ENCODE measurements at places on chromosomes 4 and X.

- no peak for DNase-seq
Measured at GRCh38 chr4:101037249-101037648, 310.1 kb downstream of the PPP3CA start.

DNA sequence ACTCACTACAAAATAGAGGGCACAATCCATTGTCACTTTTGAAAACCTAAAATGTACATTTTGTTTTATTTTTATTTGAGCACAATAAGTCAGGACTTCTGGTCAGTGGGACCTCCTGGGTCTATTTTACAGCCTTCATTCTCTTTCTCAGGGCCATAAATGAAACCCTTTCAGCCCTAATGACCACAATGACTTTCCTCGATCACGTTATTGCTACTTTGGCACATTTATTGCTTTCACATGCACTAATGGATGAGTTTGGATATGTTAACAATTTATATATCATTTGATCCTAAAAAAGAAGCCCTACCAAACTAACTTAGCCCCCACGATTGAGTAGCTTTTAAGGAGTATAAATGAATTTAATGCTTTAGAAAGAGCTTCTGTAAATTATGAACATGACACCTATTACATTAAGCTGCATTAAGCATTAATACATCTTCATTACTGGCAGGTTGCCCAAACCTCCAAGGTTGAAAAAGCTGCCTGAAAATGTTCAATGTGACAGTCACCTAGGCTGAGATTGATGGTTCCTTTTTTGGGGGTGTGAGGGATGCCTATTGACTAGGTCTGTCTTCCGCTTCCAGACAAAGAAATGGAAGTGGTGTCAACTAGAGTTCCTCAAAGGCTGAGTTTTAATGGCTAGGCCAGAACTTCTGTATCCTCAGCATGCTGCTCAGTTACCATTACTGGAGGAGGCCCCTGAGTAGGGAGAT, 296.4 kb downstream of the GPAT3 start:
- no peak for DNase-seq

DNA sequence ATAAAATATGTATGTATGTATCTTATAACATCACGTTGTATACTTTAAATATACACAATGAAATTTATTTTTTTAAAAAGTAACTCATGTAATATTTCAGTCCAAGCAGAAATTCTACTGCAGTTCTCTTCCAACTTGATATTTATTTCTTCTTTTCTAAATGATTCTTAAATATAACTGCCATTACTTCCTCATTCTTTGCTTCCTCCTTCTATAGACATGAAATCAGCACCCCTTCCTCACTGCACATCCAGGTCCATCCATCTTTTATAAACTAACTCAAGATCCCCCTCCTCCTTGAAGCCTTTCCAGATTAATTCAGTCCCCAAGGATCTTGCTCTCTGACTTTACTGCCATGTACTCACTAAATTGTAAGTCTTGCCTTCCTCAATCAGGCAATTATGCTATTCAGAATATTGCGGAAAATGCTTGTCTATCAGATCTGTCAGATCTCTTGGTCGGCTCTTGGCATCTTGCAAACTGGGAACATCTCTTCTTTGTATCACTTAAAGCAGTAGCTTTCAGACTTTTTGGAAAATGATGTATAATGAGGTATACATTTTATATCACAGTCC, 3.7 kb downstream of the GPRIN3 start:
- no peak for DNase-seq

- no peak for DNase-seq
Measured at GRCh38 chr4:98570151-98570797, 88.1 kb downstream of the TSPAN5 start.

- no peak for DNase-seq
Measured at GRCh38 chr4:31328932-31329331, 608.8 kb downstream of the PCDH7 start.

DNA sequence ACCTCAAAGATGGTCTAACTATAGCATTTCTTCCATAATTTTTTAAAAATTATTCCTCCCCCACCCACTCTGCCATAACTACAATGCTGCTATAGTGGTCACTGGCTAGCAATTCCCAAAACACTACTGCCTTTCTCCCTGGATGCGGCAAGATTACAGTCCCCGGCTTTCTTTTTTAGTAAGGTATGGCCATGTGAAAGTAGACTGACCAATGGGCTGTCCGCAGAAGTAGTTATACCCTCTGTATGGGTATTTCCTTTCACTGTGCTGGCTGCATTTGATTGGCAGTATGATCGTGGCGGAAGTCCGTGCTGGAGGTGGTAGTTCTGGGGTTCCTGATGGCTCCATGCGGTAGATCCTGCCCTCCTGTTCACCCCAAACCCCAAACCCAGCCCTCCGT, 166.0 kb downstream of the FBXO8 start:
- no peak for DNase-seq

DNA sequence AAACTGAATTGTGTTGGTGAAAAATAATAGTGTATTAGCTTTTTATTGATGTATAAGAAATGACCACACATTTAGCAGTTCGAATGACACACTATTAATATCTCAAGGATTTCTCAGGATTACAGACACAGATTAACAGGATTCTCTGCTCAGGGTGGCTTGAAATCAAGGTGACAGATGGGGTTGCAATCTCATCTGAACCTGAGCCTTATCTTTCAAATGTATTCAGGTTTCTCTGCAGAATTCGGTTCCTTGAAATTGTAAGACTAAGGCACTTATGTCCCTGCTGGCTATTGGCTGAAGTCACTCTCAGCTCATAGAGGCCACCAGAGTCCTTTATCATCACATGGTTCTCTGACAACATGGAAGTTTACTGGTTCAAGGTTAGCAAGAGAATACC, 1780.1 kb downstream of the ARAP2 start:
- DNase-seq: no peak

DNA sequence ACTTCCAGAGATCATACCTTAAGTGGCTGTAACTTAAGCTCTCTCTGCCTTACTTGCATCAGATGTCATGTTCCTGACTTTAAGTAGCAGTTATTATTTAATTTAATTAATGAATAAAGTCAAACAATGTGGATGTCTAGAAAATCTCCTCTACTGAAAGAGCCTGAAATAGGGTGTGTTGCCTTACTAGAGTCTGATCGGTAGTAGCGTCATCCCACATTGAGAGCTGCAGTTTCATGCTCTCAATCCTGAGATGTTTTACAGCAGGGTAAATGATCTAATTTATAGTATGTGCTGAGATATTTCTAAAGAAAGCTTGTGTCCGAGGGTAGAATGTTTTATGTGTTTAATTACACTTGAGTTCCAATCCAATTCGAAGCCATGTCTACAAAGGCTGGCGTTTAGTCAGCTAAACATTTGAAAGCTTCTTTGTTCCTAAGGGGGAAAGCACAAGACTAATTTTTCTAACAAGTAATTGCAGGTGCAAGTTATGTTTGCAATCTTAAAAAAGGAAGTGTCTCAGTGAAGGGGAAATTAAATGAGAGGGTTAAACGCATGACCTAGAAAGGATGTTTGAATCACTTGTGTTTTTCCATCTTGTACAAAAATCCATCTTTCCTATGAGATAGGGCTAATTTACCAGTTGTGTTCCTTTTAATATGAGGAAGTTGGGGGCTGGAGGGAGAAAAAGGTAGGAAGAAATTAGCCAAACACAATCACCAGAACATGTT, 391.0 kb upstream of the MAGEB2 start:
- DNase-seq: no peak

- no peak for DNase-seq
Measured at GRCh38 chr4:84100071-84100470, 399.0 kb downstream of the NKX6-1 start.

DNA sequence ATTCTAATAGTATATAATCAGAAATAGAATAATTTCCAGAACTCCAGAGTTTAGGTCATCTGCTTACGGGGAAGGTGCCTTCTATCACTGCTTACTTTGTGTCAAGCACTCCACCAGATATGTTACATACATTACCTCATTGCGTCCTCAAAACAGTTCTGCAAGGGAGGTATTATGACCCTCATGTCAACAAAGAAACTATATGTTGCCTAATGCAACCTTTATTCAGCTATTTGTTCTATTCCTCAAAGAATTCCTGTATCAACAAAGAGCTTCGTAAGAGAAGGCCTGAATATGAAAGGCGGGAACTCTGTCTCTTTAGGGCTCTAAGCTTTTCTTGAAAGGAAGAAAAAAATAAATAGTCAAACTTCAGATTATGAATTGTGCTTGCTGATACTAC, 114.7 kb downstream of the PDLIM5 start:
- DNase-seq: no peak

- DNase-seq: no peak
Measured at GRCh38 chr4:56080384-56080783, 131.6 kb downstream of the CEP135 start.

DNA sequence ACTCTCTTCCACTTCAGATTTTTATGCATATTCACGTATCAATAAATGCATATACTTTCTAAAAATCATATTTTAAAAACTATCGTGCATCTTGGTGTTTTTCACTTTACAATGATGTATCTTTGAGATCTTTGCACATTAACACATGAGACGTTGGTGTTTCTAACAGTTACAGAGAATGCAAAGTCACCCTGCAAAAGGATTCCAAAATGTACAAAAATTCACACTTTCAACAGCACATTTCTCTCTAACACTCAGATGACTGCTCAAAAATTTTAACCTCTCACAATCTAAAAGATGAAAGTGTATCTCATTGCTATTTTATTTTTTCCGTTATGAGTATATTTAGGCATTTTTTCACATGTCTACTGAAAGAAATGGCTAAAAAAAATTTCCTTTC, 38.9 kb downstream of the ELOVL6 start:
- no peak for DNase-seq

DNA sequence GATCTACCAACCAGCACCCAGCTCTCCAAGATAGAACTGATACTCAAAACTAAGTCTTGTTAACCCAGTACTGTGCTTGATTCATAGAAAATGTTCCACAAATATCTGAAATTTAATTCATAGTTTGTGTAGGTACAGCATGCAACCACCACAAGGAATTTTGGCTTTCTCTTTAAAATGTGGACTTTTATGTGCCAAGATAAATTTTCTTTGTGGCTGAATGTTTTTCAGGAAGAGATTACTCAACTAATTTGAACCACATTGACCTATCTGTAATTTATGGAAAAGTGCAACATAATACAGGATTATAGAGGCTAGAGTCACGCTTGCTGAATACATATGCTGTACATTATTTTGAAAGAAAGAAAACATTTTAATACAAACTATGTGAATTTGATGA, 730.8 kb downstream of the IL1RAPL1 start:
- DNase-seq: no peak

DNA sequence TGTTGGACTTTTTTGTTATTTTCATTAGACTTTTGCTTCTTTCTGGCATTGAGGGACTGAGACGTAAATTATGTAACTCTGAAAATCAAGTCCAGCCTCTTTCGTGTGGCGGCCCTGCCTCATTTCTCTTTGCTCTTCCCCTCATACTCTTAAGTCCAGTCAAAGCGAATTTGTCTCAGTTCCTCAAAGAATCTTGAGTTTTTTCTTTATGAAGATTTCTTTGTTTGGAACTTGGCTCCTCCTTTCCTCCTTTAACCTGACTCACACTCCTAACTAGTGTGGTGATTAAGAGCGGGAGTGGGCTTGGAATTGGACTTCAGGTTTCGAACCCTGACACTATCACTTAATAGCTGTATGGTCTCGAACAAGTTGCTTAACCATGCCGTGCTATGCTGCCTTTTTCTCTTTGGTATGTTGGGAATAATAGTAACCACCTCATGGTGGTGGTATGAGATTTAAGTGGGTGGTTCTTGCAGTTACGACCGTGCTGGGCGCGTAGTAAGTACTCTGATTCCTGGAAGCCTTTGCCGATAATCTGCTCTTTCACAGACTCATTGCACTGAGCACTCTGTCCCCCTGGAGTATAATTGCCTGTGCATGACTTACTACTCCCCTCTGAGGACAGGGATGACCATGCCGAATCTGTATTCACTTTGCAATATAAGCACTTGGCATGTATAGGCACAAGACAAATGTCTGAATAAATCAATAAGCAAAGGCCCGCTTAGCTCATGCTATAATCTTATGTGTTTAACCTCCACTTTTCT, 19.1 kb downstream of the FNIP2 start:
- no peak for DNase-seq

DNA sequence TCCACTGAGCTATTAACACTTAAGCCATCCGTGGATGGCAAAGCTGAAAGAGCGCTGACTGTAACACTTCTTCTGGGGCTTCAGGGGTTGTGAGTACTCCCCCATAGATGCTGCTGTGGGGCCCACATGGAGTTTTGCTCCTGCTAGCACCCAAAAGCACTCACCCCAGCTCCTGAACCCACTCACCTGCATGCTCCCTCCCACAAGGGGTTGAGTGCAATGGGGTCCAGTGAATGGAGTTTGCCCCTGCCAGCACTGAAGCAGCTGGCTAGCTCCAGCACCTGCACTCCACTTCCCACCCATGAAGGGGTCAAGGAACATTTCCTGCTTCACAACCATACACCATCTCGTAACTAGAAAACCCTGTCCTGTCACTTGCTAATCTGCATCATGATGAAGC, 78.9 kb downstream of the IL21 start:
- no peak for DNase-seq

- no peak for DNase-seq
Measured at GRCh38 chr4:925771-926500, 6.2 kb downstream of the GAK start.

DNA sequence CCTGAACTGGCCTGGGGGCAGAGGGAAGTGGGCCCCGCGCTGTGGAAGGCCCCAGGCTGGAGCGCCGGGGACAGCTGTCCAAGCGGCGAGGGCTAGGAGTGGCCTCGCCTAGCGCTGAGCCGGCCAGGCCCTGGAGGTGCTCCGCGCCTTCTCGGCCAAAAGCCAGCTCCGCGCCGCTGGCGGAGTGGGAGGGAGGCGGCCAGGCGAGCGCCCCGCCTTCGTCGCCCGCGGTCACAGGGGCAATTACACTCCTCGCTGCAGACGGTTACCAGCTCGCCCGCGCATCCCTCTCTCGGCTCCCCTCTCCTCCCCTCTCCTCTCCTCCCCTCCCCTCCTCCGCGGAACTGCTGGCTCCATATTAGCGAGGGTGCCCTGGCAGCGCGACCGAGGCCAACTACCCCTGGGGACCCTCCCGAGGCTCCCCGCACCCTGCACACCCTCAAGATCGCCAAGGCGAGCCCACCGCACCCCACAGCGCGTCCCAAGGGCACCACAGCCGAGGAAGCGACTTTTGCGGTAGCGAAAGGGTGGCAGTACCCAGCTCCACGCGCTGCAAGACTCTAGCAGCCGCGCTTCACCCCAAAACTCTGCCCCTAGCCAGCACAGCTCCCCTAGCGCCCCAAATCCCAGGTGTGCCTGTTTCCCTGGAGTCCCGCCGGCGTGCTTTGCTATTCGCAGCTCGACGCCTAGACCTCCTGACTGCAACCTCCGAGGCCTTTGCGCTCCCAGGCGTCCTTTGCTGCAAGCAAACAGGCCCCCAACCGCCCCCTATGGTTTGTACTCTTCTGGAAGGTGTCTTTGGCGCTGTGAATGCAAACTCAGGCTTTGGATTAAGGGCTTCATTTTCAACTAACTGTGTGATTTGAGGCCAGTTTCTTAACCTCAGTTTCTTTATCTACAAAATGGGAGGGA, 91.4 kb downstream of the BCOR start:
- no peak for DNase-seq

- no peak for DNase-seq
Measured at GRCh38 chr4:83974111-83974780, 438.3 kb downstream of the GPAT3 start.
